Activated CD8-positive, alpha-beta memory T cell treated with anti-CD3 and anti-CD28 coated beads for 4 hours (primary cell): ENCODE measurements at places on chromosomes 11 and 22.

DNA sequence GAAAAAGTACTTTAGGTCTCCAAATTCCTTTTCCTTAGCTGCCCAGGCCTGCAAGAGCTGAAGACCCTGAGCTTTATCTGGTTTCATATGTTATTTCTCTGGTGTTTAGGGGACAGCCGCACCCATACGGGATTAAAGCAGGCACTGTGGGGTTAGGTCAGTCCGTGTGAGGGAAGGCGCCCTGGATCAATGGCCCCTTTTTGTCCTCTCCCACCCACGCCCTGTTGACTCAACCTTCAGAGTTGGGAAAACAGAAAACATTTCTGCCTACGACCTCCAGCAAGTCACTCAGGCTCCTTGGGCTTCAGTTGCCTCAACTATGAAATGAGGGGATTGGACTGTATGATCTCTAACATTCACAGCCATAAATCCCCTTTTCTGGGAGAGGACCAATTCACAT lies 55.2 kb upstream of the BARX2 start:
- no peak for DNase-seq

DNA sequence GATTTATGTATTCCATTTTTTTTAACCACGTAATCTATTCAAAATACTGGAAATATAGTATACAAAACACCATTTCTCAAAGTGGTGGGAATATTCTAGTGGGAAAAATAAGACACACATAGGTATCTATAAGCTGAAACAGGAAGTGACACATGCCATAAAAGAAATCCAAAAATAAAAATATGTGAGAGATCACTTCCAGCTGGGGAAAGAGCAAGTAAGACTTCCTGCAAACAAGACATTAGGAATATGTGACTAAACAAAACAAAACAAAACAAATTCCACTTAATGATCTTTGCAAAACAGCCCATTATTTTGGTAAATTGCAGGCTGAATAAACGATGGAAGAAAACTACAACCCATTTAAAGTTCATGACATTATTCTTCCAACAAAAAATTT lies 107.3 kb upstream of the CEP126 start:
- no peak for DNase-seq

DNA sequence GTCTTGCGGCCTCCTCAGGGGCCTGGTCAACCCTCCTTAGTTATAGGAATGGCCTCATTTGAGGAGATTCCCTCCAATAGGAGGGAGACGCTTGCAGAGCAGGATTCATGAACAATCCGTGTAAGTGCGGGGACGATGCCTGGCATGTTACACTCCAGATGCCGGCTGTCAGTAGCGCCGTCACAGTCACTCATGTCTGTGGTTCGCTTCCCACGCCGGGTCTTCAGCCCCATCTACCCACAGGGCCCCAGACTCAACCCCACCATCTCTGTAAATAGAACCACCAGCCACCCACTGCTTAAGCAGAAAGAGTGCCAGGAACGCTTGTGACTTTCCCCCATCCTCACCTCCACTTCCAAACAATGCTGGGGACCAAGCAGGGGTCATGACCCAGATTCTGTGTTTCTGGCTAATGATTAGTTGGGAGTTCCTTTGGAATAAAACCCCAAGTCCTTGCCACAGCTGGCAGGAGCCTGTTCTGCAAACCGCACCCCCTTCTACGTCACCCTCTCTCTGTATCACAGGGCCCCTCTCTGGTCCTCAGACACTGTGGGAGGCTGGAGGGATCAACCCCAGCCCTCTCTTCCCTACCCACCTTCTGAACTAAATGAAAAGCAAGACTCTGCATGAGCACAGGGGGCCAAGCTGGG lies 38.8 kb upstream of the TOLLIP start:
- no peak for DNase-seq

DNA sequence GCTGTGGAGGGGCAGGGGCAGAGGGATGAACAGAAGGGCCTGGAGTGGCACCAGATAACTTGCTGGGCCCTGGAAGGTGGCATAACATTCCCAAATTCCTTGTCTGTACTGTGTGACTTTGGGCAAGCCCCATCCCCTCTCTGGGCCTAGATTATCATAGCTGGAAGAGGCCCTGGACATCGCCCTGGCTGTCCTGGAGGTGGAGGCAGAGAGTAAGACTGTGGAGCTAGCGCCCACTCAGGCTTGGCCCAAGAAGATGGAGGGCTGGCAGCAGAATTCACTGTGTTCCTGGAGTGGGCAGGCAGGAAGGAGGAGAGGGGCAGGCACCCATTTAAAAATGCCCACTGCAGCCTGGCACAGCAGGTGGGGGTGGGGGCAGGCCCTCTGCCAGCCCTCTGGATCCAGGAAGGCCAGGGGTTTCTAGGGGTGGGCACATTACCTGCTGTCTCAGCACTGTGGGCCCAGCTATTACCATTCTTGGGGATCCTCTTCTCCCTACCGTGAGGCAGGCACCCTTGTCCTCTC lies 22.6 kb downstream of the ARHGEF17 start:
- DNase-seq: no peak

DNA sequence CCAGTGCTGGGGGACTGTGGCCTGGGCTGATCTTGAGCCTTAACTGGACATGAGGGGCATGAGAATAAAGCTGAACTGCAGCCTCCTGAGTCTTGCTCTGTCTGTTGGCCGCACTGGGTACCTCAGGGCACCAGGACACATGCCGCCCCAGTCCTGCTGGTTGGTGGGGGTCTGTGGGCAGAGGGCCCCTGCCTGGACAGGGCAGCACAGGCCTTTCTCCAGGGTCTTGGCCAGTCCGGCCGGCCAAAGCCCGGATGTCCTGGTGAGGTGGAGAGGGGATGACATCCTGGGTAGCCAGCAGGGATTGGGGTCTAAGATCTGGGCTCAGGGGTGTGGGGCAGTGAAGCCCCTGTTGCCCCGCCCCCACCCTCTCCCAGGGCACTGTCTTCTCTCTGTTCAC lies 1.5 kb upstream of the RPS6KA4 start:
- no peak for DNase-seq

DNA sequence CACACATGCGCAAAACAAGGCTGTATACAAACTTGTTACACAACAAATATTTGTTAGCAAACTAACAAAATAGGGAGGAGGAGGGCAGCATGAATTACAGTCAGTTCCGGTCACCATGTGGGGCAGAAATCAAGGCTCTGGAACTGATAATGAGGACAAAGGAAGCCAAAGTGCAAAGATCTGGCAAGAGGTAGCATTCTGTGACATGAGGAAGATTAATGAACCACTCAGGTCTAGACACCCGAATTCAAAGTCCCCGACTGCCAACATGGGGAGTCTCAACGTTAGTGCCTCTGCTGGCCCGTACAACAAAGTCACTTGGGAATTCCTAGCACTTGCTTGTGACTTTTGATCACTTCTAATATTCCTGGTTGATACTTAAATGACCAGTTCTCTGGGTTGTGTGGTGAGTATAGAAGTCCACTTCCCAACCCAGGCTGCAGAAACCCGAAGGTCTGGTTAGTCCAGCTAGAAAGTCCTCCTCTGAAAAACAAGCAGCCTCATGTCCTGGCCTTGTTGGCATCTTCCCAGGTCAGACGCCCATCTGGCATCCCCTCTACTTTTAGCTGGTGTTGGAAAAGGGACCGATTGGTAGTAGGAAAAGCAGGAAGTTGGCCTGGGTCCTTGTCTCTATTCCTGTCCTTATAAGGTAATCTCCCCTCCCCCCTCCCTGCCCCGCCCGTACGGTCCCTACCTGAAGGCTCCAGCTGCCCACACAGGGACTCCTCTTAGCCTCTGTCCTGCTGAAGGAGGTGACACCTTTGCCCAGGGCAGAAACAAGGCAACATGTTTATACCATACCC lies 1.6 kb downstream of the SUN2 start:
- no peak for DNase-seq

- DNase-seq: no peak
Observed at GRCh38 chr11:124460459-124460858, 15.0 kb upstream of the OR8B8 start.

DNA sequence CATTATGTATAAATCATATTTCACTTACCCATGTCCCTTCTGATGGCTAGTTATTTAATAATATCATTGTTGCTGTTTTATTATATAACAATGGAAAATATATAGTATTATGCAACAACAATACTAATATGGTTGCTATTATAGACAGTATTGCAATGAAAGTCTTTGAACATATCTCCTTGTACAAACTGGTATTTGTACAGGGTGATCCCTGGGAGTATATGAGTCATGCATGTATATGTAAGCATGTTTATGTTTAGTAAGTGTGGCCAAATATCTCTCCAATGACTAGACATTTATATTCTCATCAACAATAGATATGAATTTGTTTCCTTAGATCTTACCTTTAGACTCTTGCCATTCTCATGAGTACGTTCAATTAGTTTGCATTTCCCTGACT lies 55.9 kb downstream of the KCNC1 start:
- no peak for DNase-seq

DNA sequence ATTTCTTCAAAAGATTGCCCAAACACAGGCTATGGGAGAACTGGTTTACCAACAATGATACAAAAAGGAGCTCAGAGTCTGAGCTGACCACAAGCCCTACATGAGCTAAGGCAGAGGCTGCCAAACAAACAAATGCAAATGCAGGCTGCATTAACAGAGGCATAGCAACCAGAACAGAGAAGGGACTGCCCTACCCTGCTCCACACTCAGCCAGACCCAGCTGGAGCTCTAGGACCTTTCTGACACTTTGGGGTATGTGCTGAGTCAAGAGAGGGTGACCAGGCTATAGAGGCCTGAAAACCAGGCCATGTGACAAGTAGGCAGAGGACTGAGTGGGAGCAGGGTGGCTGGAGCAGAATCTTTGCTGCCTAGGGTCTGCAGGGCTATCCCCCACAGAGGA lies 17.8 kb upstream of the P2RY2 start:
- no peak for DNase-seq

DNA sequence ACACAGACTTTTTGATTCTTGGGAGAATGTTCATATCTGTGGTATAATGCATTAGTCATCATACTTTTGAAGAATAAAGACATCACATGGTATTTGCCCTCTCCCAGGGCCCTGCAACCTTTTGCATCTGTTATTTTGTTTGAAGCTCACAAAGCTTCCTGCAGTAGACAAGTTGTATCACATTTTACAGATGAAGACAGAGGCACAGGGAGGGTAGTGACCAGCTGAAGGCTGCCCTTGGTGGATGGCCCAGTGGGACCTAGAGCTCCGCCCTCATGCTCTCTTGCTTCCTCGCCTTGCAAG lies 66.4 kb downstream of the UBASH3B start:
- DNase-seq: no peak

GRCh38 chr11:118152552-118153471 lies at the start of gene SCN4B:
TSS of gene SCN4B (minus strand) at chr11:118152823. CDS start at chr11:118152673, 150 bp downstream.
- DNase-seq: no peak

- no peak for DNase-seq
Observed at GRCh38 chr11:114296605-114297372, 590 bp downstream of the NNMT start.

DNA sequence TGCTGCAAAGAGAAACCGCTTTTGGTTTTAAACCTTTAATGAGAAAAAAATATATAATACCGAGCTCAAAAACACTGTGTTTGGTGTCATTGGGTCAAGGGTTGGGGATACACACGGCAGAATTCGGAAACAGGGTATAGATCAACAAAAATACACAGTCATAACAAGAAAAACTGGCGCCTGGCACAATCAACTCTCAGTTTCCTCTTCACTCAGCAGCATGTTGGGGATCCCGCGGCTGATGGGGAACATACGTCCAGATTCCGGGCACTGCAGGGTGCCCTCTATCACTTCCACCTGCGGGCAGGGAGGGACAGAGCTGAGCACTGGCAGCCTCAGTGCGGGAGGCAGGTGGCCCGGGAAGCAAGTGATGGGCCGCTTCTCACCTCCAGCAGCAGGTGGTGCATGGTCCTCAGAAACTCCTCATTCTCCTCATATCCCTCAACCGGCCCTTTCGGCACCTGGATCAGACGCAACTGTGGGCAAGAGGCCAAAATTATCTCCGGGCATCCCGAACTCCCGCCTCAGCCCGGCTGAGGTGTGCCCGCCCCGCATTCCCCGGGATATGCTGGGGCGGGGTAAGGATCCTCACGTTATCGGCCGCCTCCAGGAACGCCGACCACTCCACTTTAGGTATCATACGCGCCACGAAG lies 561 bp downstream of the TRMT112 start:
- DNase-seq: no peak

GRCh38 chr11:95922536-95923438 lies 1.1 kb downstream of the MTMR2 start:
- DNase-seq: no peak

DNA sequence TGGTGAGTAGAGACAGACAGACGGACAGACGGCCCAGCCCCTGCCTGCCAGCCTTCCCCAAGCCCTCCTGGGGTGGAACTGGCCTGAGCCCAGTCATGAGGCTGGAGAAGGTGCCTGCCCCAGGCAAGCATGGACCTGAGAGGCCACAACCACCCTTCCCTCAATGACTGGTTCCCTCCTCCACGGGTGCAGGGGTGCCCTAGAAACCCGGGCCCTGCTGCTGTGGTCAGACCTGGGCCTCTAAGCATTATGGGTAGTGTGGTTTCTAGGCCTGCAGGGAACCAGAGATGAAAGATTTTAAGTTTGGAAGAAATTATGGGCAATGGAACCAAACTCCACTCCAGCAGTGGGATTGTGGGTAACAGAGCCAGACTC lies 13.5 kb downstream of the RHBDD3 start:
- DNase-seq: no peak

GRCh38 chr11:103652013-103652412 lies 384.4 kb upstream of the DDI1 start:
- no peak for DNase-seq

GRCh38 chr11:73047773-73048371 lies 94.2 kb downstream of the FCHSD2 start:
- DNase-seq: no peak

DNA sequence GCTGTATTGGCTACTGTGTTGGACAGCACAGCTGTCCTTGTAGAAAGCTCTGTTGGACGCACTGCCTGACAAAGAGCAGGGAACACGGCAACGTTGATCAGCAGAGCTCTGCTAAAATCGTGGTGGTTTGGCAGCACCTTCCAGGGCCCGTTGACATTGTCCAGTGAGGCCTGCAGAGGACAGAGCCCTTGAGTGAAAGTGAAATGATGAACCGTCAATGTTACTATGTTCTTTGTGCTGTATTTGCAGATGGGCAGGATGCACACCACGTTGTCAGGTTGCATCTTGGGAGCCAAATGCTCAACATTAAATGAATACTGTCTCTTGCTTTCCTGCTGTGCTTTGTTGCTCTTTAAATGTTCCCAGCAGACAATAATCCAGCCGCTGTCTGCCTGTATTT lies 69.7 kb downstream of the NELL1 start:
- no peak for DNase-seq

DNA sequence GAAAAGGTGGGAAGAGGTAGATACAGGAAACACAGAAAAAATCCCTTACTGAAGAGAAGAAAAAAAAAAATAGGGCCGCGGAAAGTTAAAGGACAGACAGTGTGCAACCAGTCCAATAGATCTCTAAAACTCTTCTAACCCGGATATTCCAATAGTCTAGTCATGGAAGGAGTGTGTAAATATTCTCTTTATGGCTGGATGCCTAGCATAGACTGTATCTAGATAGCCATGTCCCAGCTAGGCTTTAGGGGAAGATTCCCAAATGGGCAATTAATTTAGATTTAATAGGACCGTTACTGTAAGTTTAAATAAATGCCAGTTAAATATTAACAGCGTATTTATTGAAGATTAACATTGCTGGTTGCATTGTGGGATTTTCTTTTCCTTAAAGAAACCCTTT lies 532.7 kb downstream of the NTM start:
- DNase-seq: no peak

GRCh38 chr22:37126882-37127281 lies 17.4 kb upstream of the TMPRSS6 start:
- DNase-seq: no peak

GRCh38 chr22:35947794-35948425 lies 80.7 kb downstream of the RBFOX2 start:
- no peak for DNase-seq
